ENCODE measurements at places on chromosomes 1 and 21. TPM values are rescaled to one million over a fixed set of nuclear protein-coding genes. Genes with fewer than 3 reads are reported as not detected.

DNA sequence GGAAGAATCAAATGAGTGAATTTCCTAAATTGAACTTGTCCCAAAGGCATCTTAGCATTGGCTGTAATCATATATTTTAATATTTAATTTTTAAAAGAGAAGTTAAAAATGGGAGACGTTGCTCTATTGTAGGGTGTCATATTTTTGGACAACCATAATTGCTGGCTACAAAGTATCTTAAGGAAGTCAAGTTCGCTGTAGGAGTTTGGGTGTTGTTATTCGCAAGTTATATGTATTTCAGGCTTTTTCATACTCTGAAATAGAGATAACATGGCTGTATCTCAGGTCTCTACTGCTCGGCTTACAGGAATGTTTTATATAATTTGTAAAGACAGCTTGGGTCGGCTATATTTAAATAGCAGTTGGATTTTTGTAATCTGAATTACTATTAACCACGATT is 852 bp downstream of the TMEM50A start:
- no peak overlapping the region for H3K27ac ChIP-seq
- H3K4me3 ChIP-seq = peak overlapping the region; percentile 82
- peaks cover 13% of the 10 kb centered on the region for H3K36me3 ChIP-seq
- DNase-seq = no peak
- no peaks in the 10 kb centered on the region for H3K27me3 ChIP-seq

DNA sequence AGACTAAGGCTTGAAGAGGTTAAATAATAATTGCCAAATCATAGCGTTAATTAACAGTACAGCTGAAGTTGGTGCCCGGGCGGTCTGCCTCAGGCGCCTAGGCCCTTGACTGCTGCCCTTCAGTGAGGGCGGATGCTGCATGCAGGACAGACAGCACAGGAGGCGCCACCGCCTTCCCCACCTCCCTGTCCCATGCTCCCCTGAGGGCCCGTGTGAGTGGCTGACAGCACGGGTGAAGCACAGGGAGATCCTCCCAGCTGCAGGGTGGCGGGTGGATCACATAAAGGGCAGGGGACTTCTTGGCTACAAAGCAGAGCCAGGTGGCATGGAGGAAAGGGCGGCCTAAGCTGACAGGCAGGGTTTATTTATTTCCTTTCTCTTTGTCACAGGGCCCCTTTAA is 49.1 kb downstream of the DDX20 start:
- H3K4me3 ChIP-seq = no peak overlapping the region
- H3K27me3 ChIP-seq = no peaks in the 10 kb centered on the region
- peak; percentile 21 for DNase-seq
- H3K4me1 ChIP-seq = no peaks in the 10 kb centered on the region
- no peaks in the 10 kb centered on the region for H3K36me3 ChIP-seq
- no peak overlapping the region for H3K27ac ChIP-seq

DNA sequence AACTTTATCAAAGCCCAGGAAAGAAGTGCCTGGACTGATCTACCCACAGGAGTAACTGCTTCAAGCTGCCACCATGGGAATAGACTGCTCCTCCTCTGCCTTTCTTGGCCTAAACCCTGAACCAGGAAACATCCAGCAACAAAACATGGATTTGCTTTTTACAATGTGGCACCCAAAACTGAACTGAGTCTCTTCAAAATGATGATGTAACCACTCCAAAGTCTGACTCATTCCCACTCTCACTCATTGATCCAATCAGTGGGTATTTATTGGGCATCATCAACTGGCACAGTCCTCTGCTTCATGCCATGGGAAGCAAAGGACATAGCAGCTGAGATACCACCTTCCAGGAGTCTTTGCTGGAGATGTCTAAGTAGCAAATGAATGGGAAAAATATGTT is 23.5 kb downstream of the CYP4A22 start:
- H3K4me1 ChIP-seq = no peaks in the 10 kb centered on the region
- DNase-seq = no peak
- peaks cover 22% of the 10 kb centered on the region for H3K27me3 ChIP-seq
- H3K27ac ChIP-seq = no peak overlapping the region
- H3K36me3 ChIP-seq = peaks cover 9% of the 10 kb centered on the region
- H3K4me3 ChIP-seq = no peak overlapping the region

- no peaks in the 10 kb centered on the region for H3K4me1 ChIP-seq
- H3K27me3 ChIP-seq = no peaks in the 10 kb centered on the region
- DNase-seq = no peak
These were observed 29.8 kb upstream of the RC3H1 start for GRCh38 chr1:174051956-174052355.

GRCh38 chr1:201786824-201787223 is 42.1 kb upstream of the IPO9 start:
- H3K36me3 ChIP-seq = peaks cover 78% of the 10 kb centered on the region
- DNase-seq = no peak
- no peak overlapping the region for H3K4me3 ChIP-seq

GRCh38 chr1:212532469-212533147 is 76.0 kb upstream of the ATF3 start:
- no peak overlapping the region for H3K4me3 ChIP-seq
- H3K27me3 ChIP-seq = no peaks in the 10 kb centered on the region
- no peak overlapping the region for H3K27ac ChIP-seq

The SFPQ gene
- 486 TPM for total RNA-seq

The AADACL3 gene
- 0.94 TPM for total RNA-seq

The RIIAD1 gene
- total RNA-seq = not detected

The AMY1A gene
- not detected for total RNA-seq

Data from WTC11 (cell line).